ENCODE measurements at places on chromosomes 5 and 9. TPM values are rescaled to one million over a fixed set of nuclear protein-coding genes. Genes with fewer than 3 reads are reported as not detected.

Gene RNF180
- total RNA-seq = 51.1 TPM

- no peak for DNase-seq
Measured at GRCh38 chr5:7385681-7386080, 10.3 kb upstream of the ADCY2 start.

DNA sequence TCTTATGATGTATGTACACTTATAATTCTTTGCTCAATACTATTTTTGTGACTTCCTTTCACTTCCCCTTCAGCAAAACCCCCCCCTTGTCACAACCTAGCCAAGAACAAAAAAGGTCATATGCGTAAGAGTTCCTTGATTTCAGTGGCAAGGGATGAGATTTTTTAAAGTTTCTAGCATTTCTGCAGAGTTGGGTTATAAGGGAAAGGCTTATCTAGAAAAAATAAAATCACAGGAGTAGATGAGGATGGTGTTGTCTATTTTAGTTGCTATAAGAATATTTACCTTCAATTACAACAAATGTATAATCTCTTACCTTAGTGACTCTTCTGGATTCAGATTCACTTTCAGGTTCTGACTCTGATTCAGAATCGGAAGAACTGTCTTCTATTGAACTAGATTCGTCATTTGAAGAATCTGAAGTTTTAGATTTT lies 184.6 kb downstream of the AP3B1 start:
- no peak for DNase-seq

GRCh38 chr9:98726735-98727134 lies 18.0 kb upstream of the GABBR2 start:
- no peak for DNase-seq

DNA sequence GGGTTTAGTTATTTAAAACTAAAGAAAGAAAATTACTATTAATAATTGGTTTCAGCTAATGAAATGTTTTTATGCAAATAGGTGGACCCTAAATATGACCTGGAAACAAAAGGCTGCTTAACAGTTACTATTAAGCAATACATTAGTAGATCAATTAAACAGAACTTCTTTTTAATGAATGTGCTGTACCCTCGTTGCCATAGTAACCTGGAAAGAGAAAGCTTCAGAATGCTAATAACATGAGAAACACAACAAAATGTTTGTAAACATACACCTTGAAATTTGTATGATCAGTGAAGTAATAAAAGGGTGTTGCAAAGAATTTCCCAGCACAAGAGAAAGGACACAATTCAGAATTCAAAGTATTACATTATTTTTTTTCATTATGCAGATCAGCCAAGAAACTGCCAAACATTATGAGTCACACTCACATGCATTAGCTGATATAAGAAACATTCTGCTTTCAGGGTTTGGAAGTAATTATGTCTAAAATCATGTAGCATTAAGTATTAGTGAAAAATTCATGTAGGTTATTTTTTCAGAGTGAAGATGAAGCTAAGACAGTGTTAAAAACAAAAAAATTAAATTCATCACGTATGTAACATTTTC lies 348.3 kb downstream of the ISL1 start:
- no peak for DNase-seq

GRCh38 chr9:93575796-93576257 lies 557 bp upstream of the PHF2 start:
- DNase-seq = no peak

DNA sequence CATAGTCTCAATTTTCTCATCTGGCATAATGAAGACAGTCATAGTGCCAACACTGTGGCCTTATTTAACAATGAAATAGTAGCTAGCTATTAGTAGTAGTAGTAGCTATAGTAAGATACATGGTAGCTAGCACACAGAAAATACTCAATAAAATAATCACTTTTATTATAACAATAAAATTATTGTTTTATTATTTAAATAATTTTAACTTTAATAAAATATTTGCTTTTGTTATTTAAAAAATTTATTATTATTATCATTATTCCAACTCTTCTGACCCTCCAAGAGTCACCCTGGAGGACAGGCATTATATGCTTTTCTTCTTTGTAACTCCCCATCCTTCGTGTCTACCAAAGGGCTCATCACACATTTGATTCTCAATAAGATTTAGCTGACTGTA lies 252.1 kb downstream of the TRIM32 start:
- no peak for DNase-seq

- no peak for DNase-seq
Measured at GRCh38 chr9:84349671-84350070, 9.1 kb upstream of the SLC28A3 start.

DNA sequence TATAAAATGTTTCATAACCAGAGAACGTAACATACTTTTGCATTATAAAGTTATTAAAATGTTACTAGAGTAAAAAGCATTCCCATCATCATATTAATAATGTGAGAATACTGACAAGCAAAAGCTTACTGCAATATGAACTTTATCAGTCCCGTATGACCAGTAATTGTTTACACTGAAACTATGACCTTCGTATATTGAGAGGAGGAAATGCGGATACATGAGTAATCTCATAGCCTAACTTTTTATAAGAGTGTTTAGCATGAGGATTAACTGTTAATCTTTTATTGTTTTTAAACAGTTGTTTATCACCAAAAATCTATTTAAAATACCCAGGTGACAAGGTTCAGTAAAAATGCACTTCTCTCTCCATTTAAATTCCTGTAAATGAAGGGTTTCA lies 272.4 kb downstream of the SLF1 start:
- no peak for DNase-seq

GRCh38 chr5:55691265-55692105 lies 20.6 kb downstream of the SLC38A9 start:
- DNase-seq = no peak

DNA sequence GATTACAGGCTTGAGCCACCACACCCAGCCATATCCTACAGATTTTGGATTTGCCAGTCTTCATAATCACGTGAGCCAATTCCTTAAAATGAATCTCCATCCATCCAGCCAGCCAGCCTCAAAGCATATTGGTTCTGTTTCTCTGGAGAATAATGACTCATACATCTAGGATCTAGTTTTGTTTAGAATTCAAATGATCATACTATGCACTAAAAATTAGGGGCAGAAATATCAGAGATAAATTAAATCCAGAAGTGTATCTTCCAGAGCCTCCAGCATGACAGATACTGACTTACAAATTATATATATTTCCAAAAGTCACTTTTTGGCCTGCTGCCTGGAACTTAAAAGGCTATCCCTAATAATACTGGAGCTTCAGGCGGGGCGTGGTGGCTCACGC lies 119.1 kb upstream of the NR5A1 start:
- no peak for DNase-seq

GRCh38 chr5:135266975-135267374 lies 132.1 kb downstream of the MACROH2A1 start:
- no peak for DNase-seq

Gene ADAMTS13
- 1.3 TPM for total RNA-seq

- no peak for DNase-seq
Measured at GRCh38 chr5:120098426-120098825, 365.7 kb upstream of the PRR16 start.

GRCh38 chr5:137791387-137791786 lies 37.2 kb upstream of the HNRNPA0 start:
- no peak for DNase-seq

DNA sequence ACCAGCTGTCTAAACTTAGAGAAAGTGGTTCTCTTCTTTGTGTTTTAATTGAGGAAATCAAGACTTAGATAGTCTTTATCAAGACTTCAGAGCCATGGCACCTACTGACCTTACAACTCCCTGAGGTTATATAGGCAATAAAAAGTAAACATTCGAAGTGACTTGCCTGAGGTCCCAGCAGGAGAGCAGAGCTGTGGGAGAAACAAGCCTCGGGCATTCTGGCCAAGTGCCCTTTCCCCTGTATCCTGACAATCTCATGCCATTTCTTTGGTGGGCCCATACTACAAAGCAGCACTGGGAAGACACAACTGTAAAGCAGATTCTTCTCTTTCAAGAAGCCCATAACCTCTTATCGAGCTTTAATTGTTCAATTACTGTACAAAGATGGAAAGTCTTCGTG lies 23.1 kb downstream of the FREM1 start:
- DNase-seq = no peak

DNA sequence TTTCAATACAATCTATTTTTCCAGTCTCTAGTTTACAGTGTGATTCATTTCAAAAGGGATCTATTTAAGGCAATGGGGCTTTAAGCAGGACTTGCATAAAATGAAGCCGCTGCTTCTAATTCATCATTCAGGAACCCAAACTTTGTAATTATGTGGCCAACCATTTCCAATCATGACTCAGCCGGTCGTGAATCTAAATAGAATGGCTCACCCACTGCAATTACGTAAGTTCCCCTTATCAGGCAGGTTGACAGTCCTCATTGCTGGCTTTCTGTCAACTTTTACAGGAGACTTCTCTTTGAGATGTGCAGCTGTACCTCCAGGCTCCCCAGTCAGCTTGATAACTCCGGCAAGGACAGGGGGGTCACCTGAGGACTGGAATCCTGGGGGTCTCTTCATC lies 152.8 kb upstream of the DAP start:
- DNase-seq = no peak

DNA sequence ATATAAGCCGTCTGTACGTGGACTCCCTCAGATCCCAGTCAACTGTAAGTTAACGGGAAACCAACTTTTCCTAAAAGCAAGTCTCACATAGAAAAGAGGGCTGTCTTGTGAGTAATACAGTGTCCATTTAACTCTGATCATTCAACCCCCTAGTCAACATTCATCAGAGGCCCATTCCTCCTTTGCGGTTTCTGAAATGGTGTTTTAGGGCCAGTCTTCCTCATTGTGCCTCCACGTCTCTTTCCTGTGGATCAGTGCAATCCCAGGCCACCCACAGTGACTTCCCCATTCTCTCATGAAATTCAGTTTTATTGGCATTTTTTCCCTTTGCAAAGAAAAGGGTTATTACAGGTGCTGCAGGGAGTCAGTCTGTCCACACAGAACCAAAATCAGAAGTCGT lies 261.8 kb downstream of the NR3C1 start:
- no peak for DNase-seq

DNA sequence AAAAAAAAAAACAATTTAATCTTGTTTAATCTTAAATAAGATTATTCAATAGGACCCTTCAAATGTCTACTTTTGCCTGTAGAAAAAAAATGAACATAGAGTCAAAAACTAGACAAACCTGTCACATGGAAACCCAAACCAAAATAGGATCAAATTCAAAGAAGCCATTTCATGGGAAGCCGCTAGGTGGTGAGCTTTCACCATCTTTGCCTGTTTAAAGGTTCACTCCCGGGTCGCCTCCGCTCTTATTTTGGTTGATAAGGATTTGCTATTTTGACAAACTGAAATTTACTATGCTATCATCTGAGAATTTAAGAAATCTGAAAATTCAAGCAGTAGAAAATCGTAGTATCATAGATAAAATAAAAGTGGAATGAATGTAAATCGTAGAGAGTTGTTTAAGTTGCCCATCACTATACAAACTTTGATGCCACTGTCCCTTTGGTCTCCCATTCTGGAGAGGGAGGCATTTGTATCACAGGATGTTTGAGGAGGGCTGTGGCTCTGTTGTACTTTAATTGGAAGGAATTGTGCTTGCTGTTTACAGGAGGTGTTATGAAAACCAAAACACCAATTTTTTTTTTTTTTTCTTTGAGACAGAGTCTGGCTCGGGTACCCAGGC lies 43.5 kb upstream of the DNAH5 start:
- no peak for DNase-seq

GRCh38 chr5:109246841-109247592 lies 162.8 kb downstream of the PJA2 start:
- no peak for DNase-seq

DNA sequence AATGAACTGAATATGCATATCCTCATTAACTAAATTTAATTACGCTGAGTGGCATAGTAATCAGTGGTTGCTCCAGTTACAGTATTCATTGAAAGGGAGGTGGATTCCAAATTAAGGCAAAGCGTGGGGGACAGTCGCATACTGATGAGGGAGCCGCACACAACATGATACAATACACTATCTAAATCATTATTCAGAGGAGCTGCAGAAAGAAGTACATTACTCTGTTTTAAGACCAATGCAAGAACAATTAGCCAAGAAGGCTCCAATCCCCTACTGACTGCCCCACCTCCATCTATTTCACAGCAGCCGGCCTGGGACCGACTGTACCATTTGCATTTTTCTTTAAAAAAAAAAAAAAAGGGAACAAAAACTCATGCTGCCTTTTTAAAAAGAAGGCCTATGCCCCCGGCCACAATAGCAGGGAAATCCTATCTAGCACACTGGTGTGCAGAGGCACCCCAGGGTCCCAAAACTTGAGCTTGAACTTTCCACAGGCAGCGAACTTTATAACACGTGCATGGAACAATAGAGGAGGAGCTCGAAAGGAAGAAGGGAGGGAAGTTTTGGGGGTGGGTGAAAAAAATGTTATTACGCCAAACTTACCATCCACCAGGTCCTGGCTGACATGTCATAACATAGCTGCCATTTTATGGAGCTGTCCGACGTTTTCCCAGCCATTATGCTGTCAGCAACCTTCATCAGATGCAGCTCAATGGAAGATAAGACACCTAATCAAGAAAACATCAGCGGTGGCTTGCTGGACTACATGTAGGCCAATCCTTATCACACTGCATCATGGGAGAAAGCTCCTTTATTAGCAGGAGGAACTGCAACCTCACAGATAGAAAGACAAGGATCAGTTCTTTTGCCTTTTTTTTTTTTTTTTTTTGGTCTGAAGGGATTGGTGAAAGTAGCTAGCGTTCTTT lies 161.6 kb downstream of the ZDHHC21 start:
- no peak for DNase-seq

GRCh38 chr5:79689541-79690466 lies at the start of gene CMYA5:
TSS of gene CMYA5 (plus strand) at chr5:79689836. CDS start at chr5:79689908, 72 bp downstream.
- no peak for DNase-seq

- DNase-seq = peak; percentile 49
Measured at GRCh38 chr5:14581106-14581890, at the start of gene OTULINL. TSS of gene OTULINL (plus strand) at chr5:14581792. CDS start at chr5:14581895, 103 bp downstream.

DNA sequence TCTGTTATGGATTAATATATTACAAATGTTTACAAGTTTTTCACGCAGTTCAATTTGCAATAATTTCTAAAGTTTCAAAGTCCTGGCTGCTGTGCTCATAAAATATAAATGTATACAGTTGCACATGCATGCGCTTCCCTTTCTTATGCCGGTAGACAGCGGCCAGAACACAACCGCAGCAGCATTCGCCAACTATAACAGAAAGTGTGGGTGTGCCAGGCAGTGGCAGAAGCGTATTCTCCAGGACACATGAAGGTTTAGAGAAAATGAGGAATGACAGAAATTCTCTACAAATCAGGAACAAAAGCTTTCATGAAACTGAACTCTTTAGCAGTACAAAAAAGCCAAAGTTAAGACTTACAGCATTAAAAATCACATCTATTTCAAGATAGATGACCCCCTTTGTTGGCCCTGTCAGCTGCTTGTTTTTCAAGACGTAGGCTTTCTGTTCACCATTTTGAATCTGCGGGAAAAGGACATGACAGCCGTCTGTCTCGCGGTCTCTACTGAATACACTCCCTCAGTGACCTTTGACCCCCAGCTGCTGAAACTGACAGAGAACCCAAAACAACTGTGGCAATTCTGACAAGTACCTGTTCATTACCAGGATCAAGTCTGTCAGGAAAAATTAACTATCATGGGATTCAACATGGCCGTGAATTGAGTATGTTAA lies 252.2 kb downstream of the SLF1 start:
- no peak for DNase-seq

- no peak for DNase-seq
Measured at GRCh38 chr5:41772785-41773442, 97.3 kb downstream of the OXCT1 start.

Gene FAM200C
- total RNA-seq = 2.7 TPM

Gene NRG2
- 6.9 TPM for total RNA-seq

- peak; percentile 4 for DNase-seq
Measured at GRCh38 chr5:79133657-79134451, 22.2 kb downstream of the BHMT start.

Gene FAM114A2
- total RNA-seq = 43.6 TPM

Gene SAPCD2
- total RNA-seq = 0.41 TPM

Gene INSL4
- total RNA-seq = not detected
